ENCODE measurements at places on chromosomes 3 and 15. TPM values are rescaled to one million over a fixed set of nuclear protein-coding genes. Genes with fewer than 3 reads are reported as not detected.

GXYLT2 gene
- not detected for total RNA-seq

GRCh38 chr15:31296219-31296645 lies 30.4 kb upstream of the KLF13 start:
- DNase-seq: no peak

GHSR gene
- total RNA-seq: not detected

- DNase-seq: no peak
Measured at GRCh38 chr15:89367485-89368451, 33.1 kb upstream of the POLG start.

AGBL1 gene
- not detected for total RNA-seq

DNA sequence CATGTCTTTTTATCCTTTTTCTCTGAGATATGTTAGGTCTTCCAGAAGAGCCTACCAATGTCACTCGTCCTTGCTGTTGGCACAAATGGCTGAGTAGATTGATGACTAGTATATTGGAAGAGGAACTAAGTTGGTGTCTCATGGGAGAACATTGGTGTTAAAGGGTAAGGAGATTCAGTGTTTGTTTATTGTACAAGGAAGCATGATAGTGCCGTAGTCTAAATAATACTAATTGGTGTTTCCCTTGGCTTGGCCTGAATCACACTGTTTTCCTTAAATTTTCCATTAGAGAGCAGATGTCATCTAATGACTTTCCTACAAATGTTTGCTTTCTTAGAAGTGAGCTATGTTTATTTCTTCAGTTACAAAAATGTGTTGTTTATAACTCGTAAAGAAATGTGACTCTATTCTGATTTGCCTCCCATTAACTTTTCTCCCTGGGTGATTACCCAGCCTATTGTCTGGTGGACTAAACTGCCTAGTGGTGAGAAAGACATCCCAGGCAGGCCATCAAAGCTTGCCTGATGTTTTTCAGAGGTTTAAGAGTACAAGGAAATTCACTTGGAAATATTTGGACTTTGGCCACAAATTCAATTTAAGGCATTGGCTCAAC lies 28.7 kb downstream of the ADAMTSL3 start:
- DNase-seq: no peak

LRRC31 gene
- total RNA-seq: not detected

GRCh38 chr3:11596387-11596786 lies 47.3 kb downstream of the VGLL4 start:
- DNase-seq: no peak

DNA sequence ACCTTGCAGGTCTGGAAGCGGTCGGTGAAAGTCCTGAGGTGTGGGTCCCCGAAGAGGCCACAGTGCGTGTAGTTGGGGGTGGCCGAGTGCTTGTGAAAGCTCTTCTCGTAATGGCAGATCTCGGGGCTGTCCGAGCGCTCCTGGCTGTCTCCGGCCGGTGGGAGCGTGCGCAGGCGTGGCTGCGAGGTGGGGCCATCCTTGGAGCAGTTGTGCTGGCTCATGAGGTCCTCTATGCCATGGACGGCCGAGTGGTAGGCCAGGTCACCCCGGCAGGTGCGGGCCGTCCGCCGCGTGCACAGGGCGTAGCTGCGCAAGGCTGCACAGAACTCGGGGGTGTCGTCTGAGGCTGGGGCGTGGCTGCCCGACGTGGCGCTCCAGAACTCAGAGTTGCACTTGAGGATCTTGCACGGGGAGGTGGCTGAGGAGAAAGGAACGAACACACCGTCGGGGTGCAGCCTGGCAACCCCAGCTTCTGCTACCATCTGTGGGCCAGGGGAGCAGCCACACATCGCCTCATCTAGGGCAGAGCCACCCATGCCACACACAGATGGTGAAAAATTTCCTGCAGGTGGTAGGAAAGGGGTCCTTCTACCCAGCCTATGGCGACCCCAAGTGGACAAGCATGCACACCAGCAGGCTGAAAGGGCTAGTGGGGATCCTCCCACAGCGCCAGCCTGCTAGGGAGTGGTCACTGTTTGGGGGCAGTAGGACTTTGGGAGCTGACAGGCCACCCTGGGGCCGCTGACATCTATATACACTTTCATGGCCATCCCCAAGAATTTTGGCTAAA lies 36.7 kb downstream of the RGMA start:
- no peak for DNase-seq

DNA sequence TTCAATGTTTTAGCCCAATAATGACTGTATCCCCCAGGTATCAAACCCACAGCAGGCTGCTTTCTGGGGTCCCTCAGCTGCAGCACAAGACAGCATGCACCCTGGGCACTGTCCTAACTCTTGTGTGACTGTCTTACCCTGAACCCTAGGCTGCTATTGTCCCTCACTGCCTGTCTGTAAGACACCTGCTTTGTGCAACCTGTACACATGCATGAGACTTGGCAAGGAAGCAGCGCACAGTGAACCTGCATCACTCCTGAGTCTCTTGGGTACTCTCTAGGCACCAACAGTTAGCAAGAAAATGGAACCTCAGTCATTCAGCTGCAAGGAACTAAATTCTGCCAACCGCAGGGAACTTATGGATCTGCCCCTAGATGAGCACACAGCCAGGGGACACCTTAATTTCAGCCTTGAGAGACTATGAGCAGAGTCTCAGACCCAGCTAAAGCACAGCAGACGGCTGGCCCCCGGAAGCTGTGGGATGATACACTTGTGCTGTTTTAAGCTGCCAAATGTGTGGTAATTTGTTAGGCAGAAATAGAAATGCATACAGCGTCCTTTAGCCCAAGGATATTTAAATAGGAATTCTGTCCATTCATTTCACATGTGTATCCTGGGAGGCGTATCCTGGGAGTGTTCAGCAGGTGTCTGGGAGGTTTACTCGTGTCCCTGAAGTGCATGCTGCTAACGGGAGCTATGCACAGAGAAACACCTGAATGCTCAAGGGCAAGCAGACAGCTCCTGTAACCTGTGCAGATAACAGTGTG lies 223.8 kb downstream of the KLF13 start:
- DNase-seq: no peak

DNA sequence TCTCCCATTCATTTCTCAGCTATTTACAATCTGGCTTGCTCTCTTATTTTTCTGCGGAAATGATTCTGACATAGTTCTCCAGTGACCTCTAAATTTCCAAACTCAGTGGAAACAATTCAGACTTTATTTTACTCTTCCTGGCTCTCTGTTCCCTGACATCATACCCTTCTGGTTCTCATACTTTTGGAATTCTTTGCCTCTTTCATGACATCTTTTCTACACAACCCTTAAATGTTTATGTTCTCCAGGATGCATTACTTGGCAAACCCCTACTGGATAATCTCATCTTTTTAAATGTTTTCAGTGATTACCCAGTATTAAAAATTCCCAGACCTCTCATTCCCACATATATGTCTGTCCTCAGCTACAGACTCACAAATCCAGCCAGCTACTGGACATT lies 23.9 kb upstream of the PLSCR4 start:
- no peak for DNase-seq

ISL2 gene
- total RNA-seq: not detected

DNA sequence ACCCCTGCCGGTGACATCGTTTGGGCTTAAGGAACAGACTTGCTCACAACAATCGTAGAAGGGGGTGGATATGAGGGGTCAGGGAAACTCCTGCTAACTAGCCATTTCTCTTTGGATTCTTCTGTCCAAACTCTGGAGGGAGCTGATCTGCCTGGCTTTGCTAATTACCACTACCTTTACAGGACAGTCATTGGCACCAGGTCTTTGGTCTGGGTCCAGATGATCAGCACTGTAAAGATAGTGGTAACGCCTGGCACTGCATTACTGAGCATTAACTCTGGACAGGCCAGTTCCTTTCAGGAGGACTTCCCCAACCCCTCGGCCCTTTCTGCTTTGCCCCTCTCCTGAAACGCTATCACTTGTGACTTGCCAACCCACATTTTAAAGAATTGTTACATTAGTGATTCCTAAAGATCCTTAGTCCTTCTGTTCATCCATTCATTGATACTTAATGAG lies 788 bp downstream of the UQCC5 start:
- no peak for DNase-seq

DNA sequence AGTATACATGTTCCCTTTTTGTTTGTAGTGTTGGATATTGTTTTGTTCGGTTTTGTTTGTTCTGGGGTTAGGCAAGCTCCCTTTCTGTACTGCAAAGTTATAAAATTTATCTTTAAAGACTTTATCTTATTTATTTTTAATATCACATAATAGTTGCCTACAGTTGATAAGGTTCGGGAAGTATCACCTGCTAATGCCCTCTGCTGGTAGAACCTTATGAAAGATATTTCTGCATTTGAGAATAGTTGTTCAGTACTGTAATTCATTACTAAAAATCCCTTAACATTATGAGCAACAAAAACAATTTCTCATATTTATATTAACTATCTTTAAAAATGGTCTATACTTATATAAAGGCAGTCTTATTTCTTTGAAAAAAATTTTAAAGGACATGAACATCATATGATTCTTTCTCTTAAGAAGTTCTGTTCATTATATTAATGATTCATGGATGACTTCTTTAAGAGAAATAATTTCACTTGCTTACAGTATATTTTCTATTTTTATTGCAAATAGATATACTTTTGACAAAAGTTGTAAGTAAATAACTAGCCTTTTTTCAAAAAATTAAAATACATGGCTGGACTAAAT lies 1126.8 kb downstream of the SI start:
- no peak for DNase-seq

CISH gene
- total RNA-seq: 8.1 TPM

SETMAR gene
- total RNA-seq: 15.1 TPM

DNA sequence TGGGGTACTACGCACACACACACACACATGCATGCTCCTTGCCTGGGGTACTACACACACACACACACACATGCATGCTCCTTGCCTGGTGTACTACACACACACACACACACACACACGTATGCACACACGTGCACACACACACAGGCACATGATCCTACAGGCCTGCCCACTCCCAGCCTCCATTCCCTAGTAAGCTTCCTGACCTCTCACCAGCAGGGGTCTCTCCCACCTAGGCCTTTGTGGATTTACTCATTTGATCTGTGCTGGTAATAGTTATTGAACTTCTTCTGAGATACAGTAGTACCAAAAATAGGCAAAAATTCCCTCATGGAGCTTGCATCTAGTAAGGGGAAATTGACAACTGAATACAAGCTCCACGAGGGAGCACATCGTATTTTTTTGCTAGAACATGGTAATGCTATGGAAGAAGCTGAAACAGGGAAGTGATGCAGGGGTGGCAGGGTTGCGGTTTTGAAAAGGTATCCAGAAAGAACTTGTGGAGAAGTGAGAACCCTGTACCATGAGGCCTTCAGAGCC lies 19.1 kb downstream of the TTC21A start:
- DNase-seq: peak; percentile 53

GRCh38 chr15:88738796-88739195 lies 64.4 kb upstream of the ACAN start:
- DNase-seq: no peak
